Nasal cavity respiratory epithelium epithelial cell of viscerocranial mucosa (primary cell): ENCODE measurements at places on chromosomes 2 and 18. TPM values are rescaled to one million over a fixed set of nuclear protein-coding genes. Genes with fewer than 3 reads are reported as not detected.

ANKRD62 gene
- under 0.01 TPM in 1 of 2 replicates, not detected in the other for total RNA-seq

RAB12 gene
- total RNA-seq = 73.5 and 84.4 TPM in 2 replicates

DOK6 gene
- 0.07 TPM in 1 of 2 replicates, not detected in the other for total RNA-seq

ELOA2 gene
- total RNA-seq = not detected in 2 replicates

SNORC gene
- 0.34 and 1.1 TPM in 2 replicates for total RNA-seq
